GM04504 (cell line): ENCODE measurements at places on chromosomes 16 and 17.
A peak's percentile ranks its signal among the peaks of the same experiment; 100 is the strongest.

GRCh38 chr17:6914711-6915110 lies 81.1 kb upstream of the ALOX12 start:
- no peak for DNase-seq

DNA sequence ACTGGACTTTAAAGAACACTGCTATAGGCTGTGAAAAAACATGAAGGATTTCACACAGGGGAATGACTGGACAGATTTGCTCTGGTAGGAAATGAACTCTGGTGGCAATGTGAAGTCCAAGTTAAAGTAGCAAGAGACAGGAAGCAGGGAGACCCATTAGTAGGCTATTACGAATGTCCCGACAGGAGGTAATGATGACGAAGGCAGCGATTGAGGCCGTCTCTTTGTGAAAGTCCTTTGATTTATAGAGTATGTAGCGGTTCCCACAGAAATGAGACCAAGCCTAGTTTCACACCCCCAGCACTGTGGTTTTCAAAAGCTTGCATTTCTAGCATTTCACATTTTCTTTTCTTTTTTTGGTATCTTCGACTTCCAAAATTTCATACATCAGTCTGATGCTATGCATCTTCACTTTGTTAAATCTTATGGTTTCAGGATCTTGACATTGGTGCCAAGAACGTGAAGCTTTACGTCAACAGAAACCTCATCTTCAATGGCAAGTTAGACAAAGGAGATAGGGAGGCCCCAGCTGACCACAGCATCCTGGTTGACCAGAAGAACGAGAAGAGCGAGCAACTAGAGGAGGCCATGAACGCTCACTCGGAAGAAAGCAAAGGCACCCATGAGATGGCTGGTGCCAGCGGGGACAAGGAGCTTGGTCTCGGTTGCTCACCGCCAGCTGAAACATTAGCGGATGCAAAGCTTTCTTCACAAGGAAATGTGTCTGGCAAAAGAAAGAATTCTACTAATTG lies 189.8 kb downstream of the KATNIP start:
- DNase-seq = no peak

GRCh38 chr16:78284957-78285434 lies 185.5 kb downstream of the WWOX start:
- DNase-seq = no peak

- DNase-seq = no peak
Measured at GRCh38 chr17:78717431-78717980, 64.6 kb downstream of the CYTH1 start.

DNA sequence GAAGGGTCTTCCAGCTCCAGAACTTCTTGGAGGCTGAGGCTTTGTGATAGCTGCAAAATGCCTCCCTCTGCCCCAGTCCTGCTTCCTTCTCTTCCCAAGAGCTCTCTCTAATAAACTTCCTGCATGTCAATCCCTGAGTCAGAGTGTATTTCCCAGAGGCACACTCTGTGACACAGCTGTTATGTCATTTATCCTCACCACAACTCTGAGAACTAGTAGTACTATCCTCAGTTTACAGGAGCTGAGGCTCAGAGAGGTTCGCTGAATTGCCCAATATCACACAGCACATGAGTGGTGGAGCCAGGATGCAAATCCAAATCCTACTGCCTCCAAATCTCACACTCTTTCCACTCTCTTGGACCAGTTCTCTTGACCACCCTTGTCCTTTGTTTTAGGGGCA lies 20.0 kb downstream of the UNC45B start:
- DNase-seq = peak; percentile 14

- DNase-seq = no peak
Measured at GRCh38 chr16:22139008-22139407, 23.3 kb upstream of the SDR42E2 start.

GRCh38 chr16:84687715-84688114 lies 12.1 kb upstream of the USP10 start:
- peak; percentile 80 for DNase-seq

DNA sequence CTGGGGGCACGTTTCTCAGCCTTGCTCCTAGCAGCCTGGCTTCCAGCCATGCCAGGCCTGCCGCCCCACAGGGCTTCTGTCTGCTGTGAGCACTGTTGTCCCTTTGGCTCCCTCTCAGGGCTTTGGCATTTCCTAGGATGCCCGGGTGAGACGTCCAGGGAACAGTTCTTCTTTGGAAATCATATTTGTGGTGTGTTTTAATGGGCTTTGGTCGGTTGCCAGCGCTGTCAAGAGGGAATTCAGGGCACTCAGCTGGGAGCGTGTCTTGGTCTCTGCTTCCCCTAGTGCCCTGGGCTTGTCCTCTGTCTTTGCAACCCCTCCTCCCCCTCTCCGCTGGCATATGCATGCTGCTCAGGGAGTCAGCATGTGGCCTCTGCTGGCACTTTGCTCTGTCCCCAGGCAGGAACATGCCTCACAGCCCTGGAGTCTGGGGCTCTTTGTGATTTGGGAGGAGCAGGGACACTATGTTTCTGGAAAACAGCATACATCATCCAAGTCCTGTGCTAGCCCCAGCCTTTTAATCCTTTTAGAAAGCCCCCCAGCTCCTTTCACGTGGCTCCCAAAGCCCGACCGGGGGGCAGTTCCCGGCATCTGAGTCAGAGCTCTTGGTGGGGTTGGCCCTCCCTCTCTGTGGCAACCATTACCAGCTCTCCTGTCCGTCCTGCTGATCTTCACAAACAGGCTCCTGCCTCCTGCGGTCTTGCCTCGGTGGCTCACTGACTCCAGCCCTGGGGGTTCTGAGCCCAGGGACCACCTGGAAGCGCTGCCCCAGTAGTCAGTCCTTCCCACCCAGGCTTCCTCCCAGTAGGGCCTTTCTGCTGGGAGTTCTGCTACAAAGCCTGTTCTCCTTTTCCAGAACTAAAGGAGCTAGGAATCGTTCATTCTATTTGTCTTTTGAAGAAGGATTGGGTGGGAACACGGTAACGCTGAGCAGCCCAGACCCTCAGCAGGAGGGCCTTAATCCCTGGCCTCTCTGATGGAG lies 26.7 kb downstream of the SAP30BP start:
- DNase-seq = peak; percentile 95

DNA sequence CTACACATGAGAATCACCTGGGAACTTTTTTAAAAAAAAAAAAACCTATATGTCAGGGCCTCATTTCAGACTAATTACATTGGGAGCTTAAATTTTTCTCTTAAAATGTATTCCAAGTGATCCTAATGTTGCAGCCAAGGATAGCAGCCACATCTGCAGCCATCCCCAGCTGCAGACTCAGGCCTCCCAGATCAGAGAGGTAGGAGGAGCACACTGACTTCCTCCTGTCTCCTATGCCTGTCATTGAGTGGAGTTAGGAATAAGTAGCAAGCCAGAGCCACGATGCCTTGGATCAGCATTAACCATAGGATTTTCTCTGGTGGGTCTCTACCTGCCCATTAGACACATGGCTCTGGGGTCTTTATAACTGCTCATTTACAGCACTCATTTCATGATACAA lies 463.5 kb downstream of the HS3ST4 start:
- DNase-seq = no peak

DNA sequence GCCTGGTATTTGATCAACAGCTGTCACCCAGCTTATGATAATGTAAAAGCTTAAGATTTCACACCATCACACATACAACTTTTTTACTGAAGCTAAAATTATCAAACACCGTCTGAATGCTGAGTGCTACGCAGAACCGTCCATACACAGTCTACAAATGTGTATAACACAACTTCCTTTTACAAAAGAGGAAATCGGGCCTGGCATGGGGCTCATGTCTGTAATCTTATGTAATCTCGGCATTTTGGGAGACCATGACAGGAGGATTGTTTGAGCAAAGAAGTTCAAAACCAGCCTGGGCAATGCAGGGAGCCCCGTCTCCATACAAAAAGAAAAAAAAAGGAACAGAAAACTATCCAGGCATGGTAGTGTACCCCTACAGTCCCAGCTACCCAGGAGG lies 19.6 kb upstream of the QRICH2 start:
- no peak for DNase-seq
